ENCODE measurements at places on chromosomes 12 and 14. TPM values are rescaled to one million over a fixed set of nuclear protein-coding genes. Genes with fewer than 3 reads are reported as not detected.

- H3K27me3 ChIP-seq, result no peaks in the 10 kb centered on the region
- H3K4me1 ChIP-seq, result no peaks in the 10 kb centered on the region
- DNase-seq, result peak; percentile 85
Measured at GRCh38 chr14:21087294-21088091, 11.0 kb downstream of the ZNF219 start.

- no peak overlapping the region for H3K4me3 ChIP-seq
- H3K36me3 ChIP-seq, result no peaks in the 10 kb centered on the region
- H3K27ac ChIP-seq, result no peak overlapping the region
- no peak for DNase-seq
- no peaks in the 10 kb centered on the region for H3K27me3 ChIP-seq
Measured at GRCh38 chr12:117919479-117919878, 49.3 kb downstream of the KSR2 start.

DNA sequence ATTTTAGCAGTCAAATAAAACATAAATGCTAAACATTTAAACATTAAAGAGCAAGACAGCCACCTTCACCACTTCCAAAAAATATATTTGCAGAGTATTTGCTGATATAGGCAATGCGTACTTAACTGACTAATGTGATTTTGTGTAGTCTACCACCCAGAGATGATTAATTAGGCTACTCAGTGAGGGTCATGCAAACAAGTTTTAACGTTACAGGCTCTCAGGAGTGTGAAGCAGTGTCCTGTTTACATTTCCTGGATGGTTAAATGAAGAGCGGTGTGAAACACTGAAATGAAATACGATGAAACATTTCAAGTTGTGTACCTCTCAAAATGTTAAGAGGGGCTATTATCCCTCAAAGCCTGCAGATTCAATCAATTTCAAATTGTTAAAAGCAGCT, 165.8 kb upstream of the LRIG3 start:
- H3K27ac ChIP-seq, result no peak overlapping the region
- H3K4me1 ChIP-seq, result peaks cover 12% of the 10 kb centered on the region
- no peaks in the 10 kb centered on the region for H3K27me3 ChIP-seq

DNA sequence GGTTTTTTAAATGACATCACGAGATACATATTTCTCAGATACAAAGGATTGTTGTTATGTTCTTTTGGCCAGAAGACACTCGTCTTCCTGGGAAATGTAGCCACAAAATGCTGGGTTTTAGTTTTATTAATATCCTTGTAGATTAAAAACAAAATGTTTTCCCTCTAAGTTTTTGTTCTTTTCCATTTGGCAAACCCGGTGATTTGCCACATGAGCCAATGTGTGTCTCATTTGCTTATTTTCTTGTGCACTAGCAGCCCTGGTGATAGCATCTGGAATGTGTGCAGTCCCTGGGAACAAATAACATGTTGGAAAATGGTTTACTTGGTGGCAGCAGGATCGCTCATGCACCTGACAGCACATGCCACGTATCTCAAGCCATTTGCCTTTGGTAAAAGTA, 61.0 kb downstream of the HMGA2 start:
- H3K27me3 ChIP-seq, result no peaks in the 10 kb centered on the region
- no peaks in the 10 kb centered on the region for H3K36me3 ChIP-seq
- H3K4me1 ChIP-seq, result peaks cover 66% of the 10 kb centered on the region
- no peak overlapping the region for H3K4me3 ChIP-seq

GRCh38 chr14:101009531-101009930, 106.0 kb upstream of the RTL1 start:
- H3K27ac ChIP-seq, result no peak overlapping the region
- H3K4me3 ChIP-seq, result no peak overlapping the region
- no peaks in the 10 kb centered on the region for H3K27me3 ChIP-seq

DNA sequence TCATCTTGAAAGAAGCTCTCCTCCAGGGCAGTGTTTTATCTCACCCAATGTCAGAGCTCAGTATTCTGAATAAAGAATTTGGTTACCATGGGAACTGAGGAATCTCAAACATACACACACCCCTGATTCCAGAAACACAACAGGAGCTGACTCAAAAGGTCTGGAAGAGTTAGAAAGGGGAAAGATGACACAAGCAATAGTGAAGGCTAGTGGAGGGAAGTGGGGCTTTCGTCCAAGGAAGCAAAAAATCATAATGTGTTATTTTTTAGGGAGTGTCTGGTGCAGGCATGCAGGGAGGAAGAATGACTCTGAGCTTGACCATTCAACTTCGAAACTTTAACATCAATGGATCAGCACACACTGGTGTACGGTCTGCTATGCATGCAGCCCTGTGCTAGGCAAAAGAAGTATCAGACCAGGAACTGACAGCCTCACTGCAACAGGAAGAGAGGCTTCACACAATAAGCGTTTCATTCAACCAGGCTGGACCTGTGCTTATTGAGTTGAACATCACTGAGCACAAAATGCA, 20.3 kb downstream of the HEBP1 start:
- no peak overlapping the region for H3K4me3 ChIP-seq
- peak; percentile 90 for DNase-seq
- H3K27me3 ChIP-seq, result no peaks in the 10 kb centered on the region

Gene ACSM4
- not detected for total RNA-seq

Gene NANOG
- not detected for total RNA-seq

DNA sequence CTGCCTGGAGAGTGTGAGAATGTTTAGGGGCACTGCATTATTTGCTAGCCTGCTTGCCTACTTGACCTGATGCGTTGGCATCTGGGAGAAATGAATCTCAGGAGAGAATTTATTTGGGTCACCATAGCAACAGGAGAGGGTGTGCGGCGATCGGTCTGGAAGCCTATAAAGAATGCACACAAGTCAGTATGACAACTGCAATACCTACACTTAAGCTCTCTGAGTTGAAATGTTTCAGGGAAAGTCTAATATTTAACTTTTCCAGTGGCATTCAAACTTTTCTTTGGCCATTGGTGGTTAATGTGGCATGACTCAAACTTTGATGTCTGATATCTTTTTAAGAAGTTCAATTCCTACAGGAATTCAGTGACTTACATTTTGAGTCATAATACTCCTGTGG, 205.1 kb downstream of the NEDD1 start:
- H3K4me3 ChIP-seq, result no peak overlapping the region
- no peaks in the 10 kb centered on the region for H3K27me3 ChIP-seq
- DNase-seq, result no peak
- no peaks in the 10 kb centered on the region for H3K36me3 ChIP-seq
- no peaks in the 10 kb centered on the region for H3K4me1 ChIP-seq
- no peak overlapping the region for H3K27ac ChIP-seq

Gene PLEKHG7
- total RNA-seq, result not detected

Gene CCDC38
- not detected for total RNA-seq

Gene EML5
- total RNA-seq, result 0.09 TPM

DNA sequence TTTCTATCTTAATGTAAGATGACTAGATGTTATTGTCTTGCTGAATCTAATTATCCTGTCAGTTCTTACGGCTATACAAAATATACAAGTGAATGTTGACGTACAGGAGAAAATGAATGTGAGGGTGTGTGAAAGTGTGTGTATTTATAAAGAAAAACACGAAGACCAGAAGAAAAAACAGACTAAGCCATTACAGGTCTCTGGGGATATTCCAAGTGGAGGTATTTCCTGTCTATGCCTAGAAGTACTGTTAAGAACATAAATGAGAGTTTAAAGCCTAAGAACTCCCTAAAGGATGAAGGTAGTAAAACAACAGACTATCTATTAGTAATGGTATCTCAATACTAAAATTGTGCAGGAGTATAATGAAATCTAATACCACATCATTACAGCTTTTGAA, 7.6 kb downstream of the MDM1 start:
- H3K27ac ChIP-seq, result no peak overlapping the region
- H3K4me3 ChIP-seq, result no peak overlapping the region
- no peak for DNase-seq
- peaks cover 3% of the 10 kb centered on the region for H3K36me3 ChIP-seq
- no peaks in the 10 kb centered on the region for H3K4me1 ChIP-seq
- H3K27me3 ChIP-seq, result no peaks in the 10 kb centered on the region

GRCh38 chr14:73242357-73242901, 5.1 kb downstream of the PAPLN start:
- H3K27ac ChIP-seq, result no peak overlapping the region
- H3K4me3 ChIP-seq, result no peak overlapping the region
- no peaks in the 10 kb centered on the region for H3K36me3 ChIP-seq
- peaks cover 32% of the 10 kb centered on the region for H3K4me1 ChIP-seq

- DNase-seq, result no peak
- no peak overlapping the region for H3K4me3 ChIP-seq
- H3K4me1 ChIP-seq, result no peaks in the 10 kb centered on the region
- no peak overlapping the region for H3K27ac ChIP-seq
- H3K27me3 ChIP-seq, result no peaks in the 10 kb centered on the region
Measured at GRCh38 chr12:31845613-31846322, 113.4 kb upstream of the RESF1 start.

DNA sequence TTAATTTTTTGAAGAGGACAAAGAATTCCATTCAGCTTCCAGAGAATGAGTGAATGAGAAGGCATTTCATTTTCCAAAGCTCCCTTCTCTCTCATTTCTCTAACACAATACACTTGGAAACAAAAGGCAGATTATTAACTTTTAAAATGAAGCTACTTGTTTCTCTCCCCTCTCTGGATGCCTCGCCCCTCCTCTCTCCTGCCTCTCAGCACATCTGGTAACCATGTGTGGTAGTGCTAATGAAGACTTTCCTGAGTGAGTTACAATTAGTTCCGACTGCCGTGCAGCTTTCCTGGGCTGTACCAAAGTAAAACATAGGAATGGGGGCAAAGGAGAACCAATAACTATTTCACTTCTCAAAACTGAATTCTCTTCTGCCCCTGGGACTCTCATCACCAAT, 84.7 kb upstream of the SOX5 start:
- DNase-seq, result no peak
- no peak overlapping the region for H3K4me3 ChIP-seq
- peaks cover 4% of the 10 kb centered on the region for H3K4me1 ChIP-seq
- no peaks in the 10 kb centered on the region for H3K27me3 ChIP-seq

DNA sequence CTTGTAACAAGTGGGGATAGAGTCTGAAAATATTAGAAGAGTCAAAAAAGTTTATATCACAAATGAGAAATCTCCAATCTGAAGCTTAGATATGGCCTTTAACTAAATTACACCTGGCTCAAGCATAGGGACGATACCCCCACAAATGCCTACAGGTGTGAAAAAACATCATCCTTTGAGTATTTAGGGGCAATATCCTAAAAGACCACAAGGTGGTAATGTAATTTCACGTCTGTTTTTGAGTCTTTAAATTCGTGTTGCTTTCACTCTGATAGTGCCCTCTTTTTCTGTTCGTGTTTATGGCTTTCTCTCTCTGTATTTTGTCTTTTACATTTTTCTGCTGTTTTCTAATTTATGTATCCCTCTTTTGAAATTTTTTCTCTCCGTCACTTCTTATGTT, 84.3 kb downstream of the ETNK1 start:
- H3K4me3 ChIP-seq, result no peak overlapping the region
- H3K4me1 ChIP-seq, result no peaks in the 10 kb centered on the region

GRCh38 chr12:71152851-71153250, 4.9 kb downstream of the TSPAN8 start:
- peak; percentile 26 for DNase-seq
- peaks cover 2% of the 10 kb centered on the region for H3K4me1 ChIP-seq

- H3K27ac ChIP-seq, result no peak overlapping the region
- DNase-seq, result no peak
- no peaks in the 10 kb centered on the region for H3K36me3 ChIP-seq
- H3K4me1 ChIP-seq, result no peaks in the 10 kb centered on the region
- H3K27me3 ChIP-seq, result no peaks in the 10 kb centered on the region
Measured at GRCh38 chr12:111122458-111122878, 202.1 kb upstream of the MYL2 start.

DNA sequence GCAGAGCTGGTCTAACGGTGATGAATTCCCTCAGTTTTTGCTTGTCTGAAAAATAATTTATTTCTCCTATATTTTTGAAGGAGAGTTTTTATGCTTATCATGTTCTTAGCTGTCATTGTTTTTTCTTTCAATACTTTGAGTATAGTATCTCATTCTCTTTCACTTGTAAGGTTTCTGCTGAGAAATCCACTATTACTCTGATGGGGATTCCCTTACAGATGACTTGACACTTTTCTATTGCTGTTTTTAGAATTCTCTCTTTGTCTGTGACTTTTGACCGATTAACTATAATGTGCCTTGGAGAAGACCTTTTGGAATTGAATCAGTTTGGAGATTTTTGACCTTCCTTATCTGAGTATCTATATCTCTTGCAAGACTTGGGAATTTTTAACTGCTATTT, 139.6 kb downstream of the PRKD1 start:
- H3K36me3 ChIP-seq, result no peaks in the 10 kb centered on the region
- no peak overlapping the region for H3K4me3 ChIP-seq

DNA sequence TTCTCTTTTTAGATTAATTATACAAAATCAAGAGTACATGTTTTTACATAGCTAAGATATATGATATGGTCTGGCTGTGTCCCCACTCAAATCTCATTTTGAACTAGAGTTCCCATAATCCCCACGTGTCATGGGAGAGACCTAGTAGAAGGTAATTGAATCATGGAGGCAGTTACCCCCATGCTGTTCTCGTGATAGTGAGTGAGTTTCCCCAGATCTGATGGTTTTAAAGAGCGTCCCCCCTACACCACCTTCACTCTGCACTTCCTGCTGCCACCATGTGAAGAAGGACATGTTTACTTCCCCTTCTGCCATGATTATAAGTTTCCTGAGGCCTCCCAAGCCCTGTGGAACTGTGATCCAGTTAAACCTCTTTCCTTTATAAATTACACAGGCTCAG, 21.4 kb upstream of the DRAM1 start:
- no peaks in the 10 kb centered on the region for H3K27me3 ChIP-seq
- no peaks in the 10 kb centered on the region for H3K4me1 ChIP-seq
- H3K27ac ChIP-seq, result no peak overlapping the region
- H3K36me3 ChIP-seq, result no peaks in the 10 kb centered on the region
- H3K4me3 ChIP-seq, result no peak overlapping the region
- DNase-seq, result no peak

DNA sequence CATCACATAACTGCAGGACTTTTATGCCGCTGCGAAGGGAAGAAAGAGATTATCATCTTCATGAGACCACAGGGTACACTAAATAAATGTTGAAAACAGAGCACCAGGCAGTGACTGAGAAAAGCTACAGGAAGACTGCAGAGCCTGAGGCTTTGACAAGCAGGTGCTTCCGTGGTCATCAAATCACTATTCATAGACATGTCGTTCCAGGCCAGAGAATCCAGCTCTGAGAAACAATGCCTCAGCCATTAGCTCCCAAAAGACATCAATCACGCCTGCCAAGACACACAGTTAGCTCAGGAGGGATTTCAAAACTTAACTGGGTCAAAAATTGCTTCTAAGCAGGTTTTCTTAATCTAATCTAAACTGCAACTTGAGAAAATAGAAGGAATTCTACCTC, 47.2 kb upstream of the GARIN6 start:
- no peaks in the 10 kb centered on the region for H3K36me3 ChIP-seq
- no peak for DNase-seq
- H3K4me1 ChIP-seq, result no peaks in the 10 kb centered on the region
- no peak overlapping the region for H3K4me3 ChIP-seq
- no peak overlapping the region for H3K27ac ChIP-seq

DNA sequence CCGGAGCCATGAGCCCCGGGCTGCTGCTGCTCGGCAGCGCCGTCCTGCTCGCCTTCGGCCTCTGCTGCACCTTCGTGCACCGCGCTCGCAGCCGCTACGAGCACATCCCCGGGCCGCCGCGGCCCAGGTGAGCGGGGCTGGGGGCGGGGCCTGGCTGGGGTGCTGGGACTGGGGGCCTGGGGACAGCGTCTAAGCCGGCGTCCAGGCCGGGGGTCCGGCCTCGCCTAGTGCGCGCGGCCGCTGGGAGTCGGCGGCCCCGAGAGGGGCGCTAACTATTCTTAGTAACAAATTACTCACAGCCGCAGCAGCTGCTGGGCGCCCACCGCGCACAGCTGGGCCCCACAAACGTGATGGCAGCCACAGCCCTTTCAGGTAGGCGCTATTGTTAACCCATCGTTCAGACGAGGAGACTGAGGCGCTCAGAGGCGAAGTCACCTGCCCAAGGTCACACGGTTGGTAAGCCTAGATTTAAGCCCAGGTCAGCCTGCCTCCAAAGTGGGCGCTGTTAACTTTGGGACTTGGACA, 374 bp downstream of the CYP46A1 start:
- peak overlapping the region; percentile 15 for H3K4me3 ChIP-seq
- no peak for DNase-seq
- H3K36me3 ChIP-seq, result no peaks in the 10 kb centered on the region
- H3K27ac ChIP-seq, result no peak overlapping the region
